ENCODE measurements at places on chromosomes 3 and 15.

DNA sequence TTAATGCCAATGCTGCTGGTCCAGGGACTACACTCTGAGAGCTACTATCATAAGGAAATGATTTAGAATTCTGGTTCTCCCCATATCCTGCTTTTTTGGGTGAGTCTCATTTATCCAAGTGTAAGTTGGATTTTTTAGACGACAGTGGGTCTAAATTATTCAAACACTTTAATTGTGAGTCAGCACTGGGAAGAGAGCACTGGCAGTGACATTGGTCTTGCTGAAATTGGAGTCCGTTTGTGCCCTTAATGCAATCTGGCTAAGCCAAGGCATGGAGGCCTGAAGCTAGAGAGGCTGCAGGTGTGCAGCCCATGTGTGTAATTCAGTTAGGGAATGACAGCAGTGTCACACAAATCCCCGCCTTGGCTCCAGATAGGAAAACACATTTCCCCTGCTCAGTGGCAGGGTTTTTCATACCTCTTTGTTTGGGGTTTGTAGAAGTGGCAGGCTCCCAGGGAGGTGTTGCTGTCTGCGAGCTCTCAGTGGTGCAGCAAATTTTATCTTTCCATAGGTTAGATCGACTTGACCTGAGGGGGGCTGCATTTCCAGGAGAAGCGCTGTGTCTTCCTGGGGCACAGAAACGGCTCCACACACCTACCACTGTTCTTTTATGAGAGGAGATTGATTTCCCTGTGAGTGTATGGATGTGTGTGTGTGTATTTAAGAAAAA, 197.7 kb downstream of the CD47 start:
- no peaks in the 10 kb centered on the region for H3K4me1 ChIP-seq
- DNase-seq, result no peak
- H3K4me3 ChIP-seq, result no peak overlapping the region
- H3K27me3 ChIP-seq, result peaks cover 23% of the 10 kb centered on the region
- no peak overlapping the region for H3K27ac ChIP-seq

GRCh38 chr3:138424323-138424722, 10.1 kb upstream of the ESYT3 start:
- H3K4me1 ChIP-seq, result no peaks in the 10 kb centered on the region
- no peaks in the 10 kb centered on the region for H3K36me3 ChIP-seq
- no peak for DNase-seq
- no peaks in the 10 kb centered on the region for H3K27me3 ChIP-seq
- no peak overlapping the region for H3K4me3 ChIP-seq

DNA sequence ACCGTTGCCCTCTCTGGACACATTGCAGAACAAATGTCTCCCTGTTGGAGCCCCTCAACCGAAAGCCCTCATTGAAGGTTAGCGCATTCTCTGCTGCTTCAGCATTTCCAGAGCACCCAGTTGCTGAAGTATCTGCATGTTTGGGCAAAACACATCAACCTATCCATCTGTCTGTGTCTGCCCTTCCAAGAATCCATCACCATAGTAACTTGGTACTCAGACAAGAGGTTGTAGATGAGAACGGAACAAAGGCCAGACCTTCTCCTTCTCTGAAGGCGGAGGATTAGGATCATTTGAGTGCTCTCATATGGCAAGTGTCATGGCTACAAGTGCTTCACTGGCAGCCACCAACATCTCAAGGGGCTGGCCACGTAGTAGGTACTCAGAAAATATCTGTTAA, 23.1 kb upstream of the RHO start:
- no peaks in the 10 kb centered on the region for H3K4me1 ChIP-seq
- H3K27me3 ChIP-seq, result no peaks in the 10 kb centered on the region
- H3K36me3 ChIP-seq, result no peaks in the 10 kb centered on the region
- H3K27ac ChIP-seq, result no peak overlapping the region

GRCh38 chr3:50154476-50154839, 666 bp upstream of the SEMA3F start:
- H3K27me3 ChIP-seq, result peaks cover 30% of the 10 kb centered on the region
- H3K4me1 ChIP-seq, result peaks cover 8% of the 10 kb centered on the region

GRCh38 chr15:40863660-40864270, 10.3 kb downstream of the RHOV start:
- no peak overlapping the region for H3K4me3 ChIP-seq
- no peaks in the 10 kb centered on the region for H3K27me3 ChIP-seq
- H3K36me3 ChIP-seq, result no peaks in the 10 kb centered on the region
- H3K27ac ChIP-seq, result no peak overlapping the region
- DNase-seq, result no peak

- peaks cover 3% of the 10 kb centered on the region for H3K27me3 ChIP-seq
- H3K27ac ChIP-seq, result no peak overlapping the region
- H3K4me1 ChIP-seq, result peaks cover 2% of the 10 kb centered on the region
- H3K4me3 ChIP-seq, result no peak overlapping the region
Observed at GRCh38 chr3:61420136-61420759, 141.1 kb upstream of the PTPRG start.

- H3K4me1 ChIP-seq, result no peaks in the 10 kb centered on the region
- H3K4me3 ChIP-seq, result no peak overlapping the region
- H3K27me3 ChIP-seq, result no peaks in the 10 kb centered on the region
- H3K36me3 ChIP-seq, result no peaks in the 10 kb centered on the region
Observed at GRCh38 chr3:196327405-196327804, 9.4 kb upstream of the DYNLT2B start.

GRCh38 chr3:156135921-156136638, 15.7 kb downstream of the KCNAB1 start:
- H3K36me3 ChIP-seq, result no peaks in the 10 kb centered on the region
- DNase-seq, result peak; percentile 26
- no peak overlapping the region for H3K4me3 ChIP-seq
- H3K27me3 ChIP-seq, result peaks cover 34% of the 10 kb centered on the region

- H3K4me3 ChIP-seq, result no peak overlapping the region
- H3K27me3 ChIP-seq, result no peaks in the 10 kb centered on the region
- H3K4me1 ChIP-seq, result no peaks in the 10 kb centered on the region
- peaks cover 6% of the 10 kb centered on the region for H3K36me3 ChIP-seq
Observed at GRCh38 chr3:8345398-8345797, 156.2 kb upstream of the LMCD1 start.

DNA sequence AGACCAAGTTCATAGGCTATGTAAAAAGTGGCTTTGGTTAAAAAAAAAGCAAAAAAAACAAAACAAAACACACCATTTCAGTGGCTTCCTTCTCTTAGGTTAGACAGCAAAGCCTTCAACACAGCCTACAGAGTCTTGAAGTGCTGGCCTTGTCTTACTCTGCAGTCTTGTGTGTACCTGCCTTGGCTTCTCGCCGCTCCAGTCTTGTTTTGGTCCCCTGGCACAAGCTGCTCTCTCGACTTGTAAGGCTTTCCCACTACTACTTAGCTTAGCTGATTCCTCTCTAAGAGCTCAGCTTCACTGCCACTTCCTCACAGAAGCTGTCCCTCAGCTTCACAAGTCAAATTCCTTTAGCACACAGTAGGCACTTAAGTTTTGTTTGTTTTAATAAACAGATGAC, 63.0 kb downstream of the ST3GAL6 start:
- no peaks in the 10 kb centered on the region for H3K36me3 ChIP-seq
- no peaks in the 10 kb centered on the region for H3K27me3 ChIP-seq
- no peak for DNase-seq

DNA sequence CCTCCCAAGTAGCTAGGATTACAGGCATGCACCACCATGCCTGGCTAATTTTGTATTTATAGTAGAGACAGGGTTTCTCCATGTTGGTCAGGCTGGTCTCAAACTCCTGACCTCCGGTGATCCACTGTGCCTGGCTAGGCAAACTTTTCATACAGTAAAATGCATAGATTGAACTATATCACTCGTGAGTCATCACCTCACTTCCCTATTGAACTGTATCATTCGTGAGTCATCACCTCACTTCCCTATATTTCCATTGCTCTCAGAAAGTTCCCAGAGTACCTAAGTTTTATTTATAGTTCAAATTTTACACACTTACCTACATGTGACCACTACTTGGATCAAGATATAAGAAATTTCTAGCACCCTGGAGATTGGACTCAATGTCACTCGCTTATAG, 73.6 kb upstream of the ACAD9 start:
- H3K27me3 ChIP-seq, result no peaks in the 10 kb centered on the region
- H3K4me3 ChIP-seq, result no peak overlapping the region
- no peak for DNase-seq
- H3K27ac ChIP-seq, result peak overlapping the region; percentile 88
- peaks cover 64% of the 10 kb centered on the region for H3K36me3 ChIP-seq
- H3K4me1 ChIP-seq, result peaks cover 68% of the 10 kb centered on the region

GRCh38 chr3:196208942-196209695, 2.1 kb downstream of the ZDHHC19 start:
- H3K27me3 ChIP-seq, result peaks cover 11% of the 10 kb centered on the region
- DNase-seq, result no peak
- H3K4me3 ChIP-seq, result peak overlapping the region; percentile 51
- H3K36me3 ChIP-seq, result no peaks in the 10 kb centered on the region

GRCh38 chr15:51768018-51768417, 16.6 kb downstream of the TMOD2 start:
- no peak overlapping the region for H3K4me3 ChIP-seq
- peak overlapping the region; percentile 82 for H3K27ac ChIP-seq
- DNase-seq, result peak; percentile 25
- peaks cover 8% of the 10 kb centered on the region for H3K4me1 ChIP-seq
